DMS79 (cell line): ENCODE measurements at places on chromosomes 4 and X.

DNA sequence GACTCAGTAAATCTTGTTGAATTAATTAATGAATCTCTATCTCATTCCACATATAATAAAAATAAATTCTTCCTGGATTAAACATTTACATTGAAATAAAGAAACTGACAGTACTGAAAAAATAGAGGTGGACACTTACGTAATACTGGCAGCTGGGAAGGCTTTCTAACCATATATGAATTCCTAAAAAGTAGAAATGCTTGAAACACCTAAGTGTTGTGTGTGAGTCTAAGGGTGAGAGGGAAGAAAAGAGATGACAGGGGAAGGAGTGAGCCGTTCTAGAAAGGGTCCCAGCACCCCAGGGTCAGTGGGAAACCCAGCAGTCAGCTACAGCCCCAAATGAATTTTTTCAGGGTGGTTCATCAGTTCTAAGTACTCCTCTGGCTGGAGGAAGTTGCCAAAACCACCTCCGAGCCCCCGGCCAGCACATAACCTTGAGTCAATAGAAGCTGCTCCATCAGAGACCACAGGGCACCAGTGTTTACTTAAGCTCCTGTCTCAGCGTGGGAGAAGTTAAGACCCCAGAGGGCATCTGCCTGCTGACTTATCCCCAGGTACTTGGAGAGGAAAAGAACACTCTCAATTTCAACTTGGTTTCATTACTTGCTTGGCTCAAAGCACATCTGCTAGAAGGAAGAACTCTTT, 18.3 kb downstream of the GAB3 start:
- DNase-seq: no peak

DNA sequence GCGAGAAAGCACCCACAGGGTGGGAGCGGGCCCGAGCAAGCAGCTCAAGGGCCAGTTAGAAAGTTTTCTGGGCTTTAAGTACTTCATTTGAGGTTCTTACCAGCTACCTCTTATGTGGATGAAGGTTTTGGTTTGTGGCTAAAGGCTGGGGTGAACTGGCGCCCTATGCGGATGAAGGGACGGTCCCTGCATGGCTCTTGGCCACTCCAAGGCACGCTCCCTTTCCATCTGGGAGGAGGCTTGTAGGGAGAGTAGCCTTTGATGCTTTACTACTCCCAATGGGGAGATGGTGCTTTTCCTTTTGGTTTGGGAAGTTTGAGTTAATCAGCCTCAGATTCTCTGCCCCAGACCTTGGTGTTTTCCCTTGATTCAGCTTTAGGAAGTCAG, 17.7 kb downstream of the MRFAP1 start:
- no peak for DNase-seq

DNA sequence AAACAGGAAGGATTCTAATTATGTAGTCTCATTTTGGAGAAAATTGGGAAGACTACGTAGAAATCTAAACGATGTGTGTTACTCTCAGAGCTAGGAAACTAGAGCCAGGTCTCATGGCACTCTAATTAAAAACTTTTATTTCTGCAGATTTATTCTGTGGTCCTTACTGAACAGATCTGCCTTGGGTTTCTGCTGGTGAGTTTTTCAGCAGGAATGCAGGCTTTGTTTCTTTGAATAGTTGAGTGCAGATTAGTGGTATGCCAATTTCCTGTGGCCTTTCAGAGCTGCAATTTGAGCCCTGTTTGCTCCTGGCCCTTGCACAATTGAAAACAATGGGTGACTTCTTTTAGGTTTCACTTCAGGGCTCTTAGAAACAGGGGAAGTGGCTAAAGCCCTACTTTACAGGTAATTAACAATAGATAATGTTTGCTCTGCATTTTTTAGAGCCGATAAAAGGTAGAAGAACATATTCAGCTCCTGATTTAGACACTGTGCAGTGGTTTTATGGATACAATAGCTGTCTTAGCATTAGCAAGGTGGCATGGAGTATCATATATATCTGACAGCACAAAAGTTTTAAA, 21.8 kb downstream of the SPRY1 start:
- DNase-seq: peak; percentile 18

DNA sequence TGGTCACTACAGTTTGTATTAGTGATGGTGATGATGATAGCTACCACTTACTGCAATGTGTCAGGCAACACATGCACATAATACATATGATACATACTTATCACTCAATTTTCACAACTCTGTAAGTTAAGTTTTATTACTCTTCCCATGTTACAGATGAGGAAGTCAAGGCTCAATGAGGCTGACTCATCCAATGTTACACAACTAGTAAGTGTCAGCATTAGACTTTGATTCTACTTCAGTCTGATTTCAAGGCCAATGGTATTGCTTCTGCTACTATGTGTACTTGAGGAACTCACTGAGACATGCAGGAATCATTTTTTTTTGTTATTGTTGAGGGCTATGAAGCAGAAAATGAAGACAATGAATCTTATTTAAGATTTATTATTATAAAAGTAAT, 96.4 kb upstream of the TRPC5OS start:
- no peak for DNase-seq

- DNase-seq: no peak
Observed at GRCh38 chr4:113020966-113021365, 28.5 kb upstream of the ANK2 start.

- DNase-seq: no peak
Observed at GRCh38 chr4:71498002-71498401, 159.2 kb downstream of the SLC4A4 start.

GRCh38 chrX:19595043-19595677, 79.9 kb upstream of the MAP3K15 start:
- no peak for DNase-seq

GRCh38 chrX:115363372-115363771, 73.9 kb downstream of the LUZP4 start:
- no peak for DNase-seq
